ENCODE measurements at places on chromosomes 6 and 20. TPM values are rescaled to one million over a fixed set of nuclear protein-coding genes. Genes with fewer than 3 reads are reported as not detected.

DNA sequence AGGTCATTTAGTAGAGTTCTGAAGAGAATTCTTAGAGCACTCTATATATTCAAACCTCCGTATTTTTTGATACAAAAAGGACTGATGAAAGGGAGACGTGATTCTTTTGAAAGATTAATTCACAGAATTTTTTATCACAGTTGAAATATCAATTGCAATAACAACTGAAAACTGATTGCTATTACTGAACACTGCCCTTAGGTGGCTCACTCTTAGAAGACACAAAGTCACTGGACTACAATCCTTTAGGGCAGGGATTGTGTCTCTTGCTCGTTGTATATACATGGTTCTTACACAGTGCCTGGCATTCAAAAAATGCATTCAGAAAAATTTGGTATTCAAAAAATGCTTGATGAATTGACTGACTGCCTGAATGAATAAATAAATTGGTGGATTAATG lies 17.1 kb upstream of the CALHM6 start:
- no peaks in the 10 kb centered on the region for H3K27me3 ChIP-seq
- no peaks in the 10 kb centered on the region for H3K36me3 ChIP-seq
- DNase-seq = no peak
- H3K4me1 ChIP-seq = no peaks in the 10 kb centered on the region
- H3K4me3 ChIP-seq = no peak overlapping the region
- H3K27ac ChIP-seq = no peak overlapping the region

GRCh38 chr6:126550323-126550722 lies 210.4 kb downstream of the CENPW start:
- no peak overlapping the region for H3K4me3 ChIP-seq
- no peaks in the 10 kb centered on the region for H3K36me3 ChIP-seq
- H3K27ac ChIP-seq = no peak overlapping the region
- H3K4me1 ChIP-seq = no peaks in the 10 kb centered on the region
- DNase-seq = no peak

DNA sequence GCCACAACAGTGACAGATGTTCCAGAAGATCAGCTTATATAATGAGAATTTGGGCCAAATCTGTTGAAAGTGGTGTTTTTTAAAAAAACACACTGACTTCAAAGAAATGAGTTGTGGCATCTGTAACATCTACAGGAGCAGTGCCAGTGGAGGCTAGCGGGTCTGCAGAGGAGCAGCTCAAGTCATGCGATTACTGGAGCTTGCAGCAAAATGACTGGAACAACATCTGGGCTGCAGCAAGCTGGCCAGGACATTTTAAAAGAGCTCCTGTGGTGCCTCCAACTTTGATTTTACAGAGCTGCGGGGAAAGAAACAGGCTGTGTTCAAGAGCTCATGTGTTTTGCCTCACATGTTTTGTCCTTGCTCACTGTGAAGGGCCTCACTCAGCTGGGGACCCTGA lies 57.2 kb downstream of the TBX18 start:
- DNase-seq = no peak
- no peak overlapping the region for H3K4me3 ChIP-seq
- H3K27me3 ChIP-seq = no peaks in the 10 kb centered on the region
- no peaks in the 10 kb centered on the region for H3K36me3 ChIP-seq

DNA sequence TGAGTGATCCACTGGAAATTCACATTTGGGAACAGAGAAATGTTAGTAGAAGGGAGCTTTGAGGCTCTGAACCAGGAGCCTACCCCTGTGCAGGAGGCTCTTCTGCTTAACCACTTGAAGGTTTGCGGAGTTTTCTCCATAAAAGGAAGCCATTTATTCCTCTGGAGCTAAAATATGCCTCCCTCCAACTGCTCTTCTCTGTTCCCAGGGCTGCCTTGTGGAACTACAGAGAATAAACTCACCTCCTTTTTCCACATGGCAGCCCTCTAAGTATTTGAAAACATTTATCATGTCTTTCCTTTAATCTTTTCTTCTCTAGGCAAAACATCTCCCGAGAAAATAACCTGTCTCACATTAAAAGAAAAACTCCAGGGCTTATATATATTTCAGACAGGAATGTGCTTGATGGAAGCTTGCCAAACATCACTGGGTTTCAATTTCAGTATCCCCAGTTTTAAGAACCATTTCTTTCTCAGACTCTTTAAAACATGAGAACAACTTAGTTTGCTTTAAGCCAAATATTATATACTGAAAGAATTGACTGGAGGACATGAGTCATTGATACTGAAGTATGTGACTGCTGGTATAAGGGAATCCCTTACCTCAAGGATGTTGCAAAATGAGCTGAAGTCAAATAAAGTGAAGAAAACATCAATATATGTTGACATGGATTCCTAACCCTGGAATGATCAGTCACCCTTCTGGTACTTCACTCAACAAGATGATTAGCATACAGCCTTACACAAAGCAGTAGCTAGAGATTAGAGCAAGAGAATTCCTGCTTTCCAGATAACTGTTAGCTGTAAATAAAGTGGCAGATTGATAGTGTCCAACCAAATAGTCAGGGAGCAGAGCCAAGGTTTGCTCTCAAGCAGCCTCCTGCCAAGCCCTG lies 74.0 kb downstream of the ZBTB2 start:
- H3K36me3 ChIP-seq = no peaks in the 10 kb centered on the region
- no peaks in the 10 kb centered on the region for H3K4me1 ChIP-seq
- no peak for DNase-seq
- H3K4me3 ChIP-seq = no peak overlapping the region

DNA sequence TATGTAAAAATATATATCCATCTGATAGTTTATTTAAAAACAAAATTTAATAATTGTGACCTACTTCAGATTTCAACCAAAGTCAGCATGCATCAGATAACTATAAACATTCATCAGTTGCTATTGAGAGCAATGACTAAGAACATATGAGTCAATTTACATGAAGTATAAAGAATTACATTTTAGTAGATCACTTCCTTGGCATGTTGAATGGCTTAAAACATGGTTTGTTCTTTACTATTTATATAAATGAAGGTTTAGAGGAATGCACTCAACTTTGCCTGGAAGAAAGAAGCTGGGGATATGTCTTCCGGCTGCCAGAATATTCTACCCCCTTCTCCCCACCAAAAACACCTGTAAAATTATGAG lies 6.4 kb upstream of the FAM217A start:
- H3K36me3 ChIP-seq = no peaks in the 10 kb centered on the region
- no peak overlapping the region for H3K4me3 ChIP-seq

The TINAG gene
- total RNA-seq = not detected

The ZSCAN26 gene
- total RNA-seq = 12.6 TPM

Data from uterus (tissue), 4 donors.